ENCODE measurements at places on chromosomes 4 and X. TPM values are rescaled to one million over a fixed set of nuclear protein-coding genes. Genes with fewer than 3 reads are reported as not detected.

The FDCSP gene
- total RNA-seq = not detected

The FUNDC1 gene
- 12.5 TPM for total RNA-seq

The XAGE1A gene
- not detected for total RNA-seq

The HNRNPDL gene
- total RNA-seq = 514 TPM

The CLNK gene
- total RNA-seq = 0.57 TPM

- DNase-seq = no peak
Measured at GRCh38 chr4:167713756-167714155, 378.6 kb upstream of the ANXA10 start.

- DNase-seq = no peak
Measured at GRCh38 chr4:168796362-168797106, 213.5 kb downstream of the CBR4 start.

DNA sequence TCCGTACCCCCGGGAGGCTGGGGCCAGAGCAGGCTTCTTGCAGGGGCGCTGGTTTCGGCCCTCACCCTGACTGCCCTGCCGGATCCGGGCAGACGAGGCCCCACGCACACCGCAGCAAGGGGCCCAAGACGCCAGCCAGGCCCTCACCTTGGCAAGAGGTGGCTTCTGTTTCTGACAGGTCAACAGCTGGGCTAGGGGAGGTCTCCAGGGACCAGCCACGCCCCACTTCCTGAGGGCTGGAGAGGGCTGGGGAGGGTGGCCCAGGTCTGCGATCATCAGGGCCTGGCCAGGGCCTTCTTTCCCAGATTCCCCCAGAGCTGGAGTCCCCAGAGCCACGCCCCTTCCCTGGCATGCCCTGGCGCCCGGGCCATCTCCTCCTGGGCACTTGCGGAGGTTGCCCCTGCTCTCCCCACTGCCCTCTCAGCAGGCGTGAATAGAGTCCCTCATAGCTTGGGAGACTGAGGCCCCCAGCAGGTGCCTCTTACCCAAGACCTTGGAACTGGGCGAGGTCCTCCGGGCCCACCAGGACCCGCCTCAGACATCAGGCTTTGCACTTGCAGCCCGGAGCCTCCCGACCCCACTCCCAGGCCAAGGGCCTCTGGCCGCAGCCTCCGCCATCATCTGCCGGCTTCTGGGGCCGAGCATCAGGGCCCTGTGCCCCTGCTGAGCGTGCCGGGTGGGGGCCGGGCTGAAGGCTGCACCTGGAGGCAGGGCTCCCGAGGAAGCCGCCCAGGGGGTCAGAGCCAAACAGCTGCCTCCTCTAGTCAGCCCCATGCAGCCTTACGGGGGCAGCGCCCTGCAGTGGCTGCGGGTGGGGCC is 6.3 kb upstream of the FGFR3 start:
- no peak for DNase-seq

- no peak for DNase-seq
Measured at GRCh38 chrX:108312011-108312410, 126.2 kb downstream of the COL4A6 start.

GRCh38 chr4:37910091-37910486 is 19.2 kb downstream of the TBC1D1 start:
- DNase-seq = no peak

DNA sequence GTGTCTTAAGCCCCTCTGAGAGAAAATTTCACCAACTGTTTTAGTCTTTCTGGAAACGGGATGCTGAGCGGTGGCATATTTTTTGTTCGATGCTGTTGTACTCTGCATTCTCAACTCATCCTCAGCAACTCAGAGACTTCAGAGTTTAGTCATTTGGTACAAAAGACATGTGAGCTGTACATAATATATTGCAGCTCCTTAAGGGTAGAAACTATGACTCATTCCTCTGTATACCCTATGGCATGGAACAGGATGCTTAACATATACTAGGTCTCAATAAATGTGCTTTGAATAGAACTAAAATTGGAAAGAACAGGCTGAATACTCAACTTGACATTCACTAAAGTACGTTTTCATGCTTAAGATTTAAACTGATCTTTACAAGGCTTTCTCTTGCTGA is 130.5 kb upstream of the SLITRK2 start:
- DNase-seq = no peak

DNA sequence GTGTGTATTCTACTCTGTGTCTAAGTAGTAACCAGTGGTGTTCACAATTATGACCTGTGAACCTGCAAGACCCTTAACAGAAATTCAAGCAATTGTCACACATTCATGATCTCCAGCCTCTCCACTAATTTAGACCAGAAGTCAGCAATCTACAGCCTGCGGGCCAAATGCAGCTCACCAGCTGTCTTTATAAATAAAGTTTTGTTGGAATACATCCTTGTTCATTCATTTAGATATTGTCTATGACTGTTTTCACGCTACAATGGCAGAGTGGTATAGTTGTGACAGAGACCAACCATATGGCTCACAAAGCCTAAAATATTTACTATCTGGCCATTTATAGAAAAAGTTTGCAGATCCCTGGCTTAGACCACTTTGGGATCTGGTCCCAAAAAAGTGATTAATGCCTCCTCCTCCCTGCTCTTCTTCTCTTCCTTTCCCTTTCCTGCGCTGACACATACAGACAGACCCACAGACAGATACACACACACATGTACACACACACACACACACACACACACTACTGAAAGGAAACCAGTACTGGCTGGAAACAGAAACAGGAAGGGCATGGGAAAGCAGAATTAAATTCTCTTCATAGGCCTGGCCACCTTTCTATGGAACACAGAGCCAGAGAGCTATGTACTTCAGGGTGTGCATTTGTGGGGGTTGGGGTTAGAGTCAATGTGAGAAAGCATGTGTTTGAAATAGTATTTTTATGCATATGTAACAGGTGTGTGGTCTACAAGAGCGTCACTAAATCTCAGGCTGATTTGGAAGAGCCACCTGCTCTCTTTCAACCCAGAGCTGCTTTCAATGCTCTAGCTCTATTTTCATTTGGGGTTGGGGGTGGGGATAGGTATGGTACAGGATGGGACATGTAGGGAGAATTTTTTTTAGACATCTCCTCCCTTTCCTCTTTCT is 49.7 kb upstream of the TMEM164 start:
- no peak for DNase-seq

DNA sequence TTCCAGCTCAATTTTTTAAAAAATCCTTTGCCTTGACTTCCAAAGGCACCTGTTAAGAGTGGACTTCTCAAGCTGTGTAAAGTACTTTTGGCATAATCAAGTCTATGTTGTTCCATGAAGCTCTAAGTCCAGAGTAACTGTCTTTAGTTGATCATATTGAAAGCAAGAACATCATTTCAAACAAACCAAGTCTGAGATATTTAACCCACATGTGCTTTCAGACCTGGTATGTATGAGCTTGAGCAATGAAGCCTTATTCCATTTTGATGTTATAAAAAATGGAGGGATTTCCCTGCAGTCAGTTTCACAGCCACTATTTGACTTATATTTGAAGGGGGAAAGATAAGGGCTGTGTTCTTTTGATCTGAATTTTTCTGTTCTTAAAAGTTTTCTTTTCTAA is 23.7 kb upstream of the EOLA2 start:
- no peak for DNase-seq

GRCh38 chr4:159401226-159401712 is 298.4 kb downstream of the RAPGEF2 start:
- DNase-seq = no peak

- no peak for DNase-seq
Measured at GRCh38 chr4:168631241-168632162, 134.7 kb downstream of the PALLD start.

GRCh38 chr4:3413675-3414420 is 27.9 kb upstream of the HGFAC start:
- DNase-seq = no peak

- no peak for DNase-seq
Measured at GRCh38 chr4:171521726-171522125, 291.5 kb upstream of the GALNTL6 start.

DNA sequence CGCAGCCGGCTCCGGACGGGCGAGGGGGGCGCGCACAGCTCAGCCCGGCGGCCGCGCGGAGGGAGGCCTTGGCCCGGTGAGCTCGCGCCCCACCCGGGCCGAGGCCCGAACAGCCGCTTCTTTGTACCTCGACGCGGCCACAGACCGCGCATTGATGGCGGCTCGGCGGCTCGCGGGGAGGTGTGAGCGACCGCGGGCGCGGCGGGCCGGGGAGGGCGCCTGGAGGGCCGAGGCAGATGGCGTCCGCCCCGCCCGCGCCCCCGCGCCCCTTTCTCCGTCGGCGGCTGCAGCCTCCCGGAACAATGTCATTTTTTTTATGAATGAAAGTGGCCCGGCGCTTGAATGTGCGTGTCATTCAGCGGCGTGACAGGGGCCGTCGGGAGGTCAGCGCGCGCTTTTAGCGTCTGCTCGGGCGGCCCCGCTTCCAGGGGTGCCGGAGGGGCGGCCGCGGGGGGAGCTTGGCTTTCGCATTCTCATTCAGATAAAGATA is 1.8 kb downstream of the FGFR3 start:
- no peak for DNase-seq

DNA sequence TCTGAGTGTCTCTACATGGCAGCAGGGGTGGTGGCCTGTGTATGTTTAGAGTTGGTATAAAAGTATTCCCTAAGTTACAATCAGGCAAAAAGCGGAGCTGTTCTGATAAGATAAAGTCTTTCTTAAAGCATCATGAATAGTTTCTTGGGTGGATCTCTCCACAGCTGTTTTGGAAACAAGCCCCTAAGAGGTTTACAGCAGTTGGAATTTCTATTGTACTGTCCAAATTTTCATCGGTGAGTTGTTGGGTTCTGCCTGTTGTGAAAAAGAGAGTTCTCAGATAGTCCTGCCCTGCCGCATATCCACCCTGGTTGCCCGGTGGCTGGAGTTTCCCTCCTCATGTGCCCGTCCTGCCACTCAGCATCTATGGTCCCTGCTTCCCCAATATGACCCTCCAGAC is 50.1 kb downstream of the C4orf51 start:
- DNase-seq = no peak

- no peak for DNase-seq
Measured at GRCh38 chrX:47707031-47707780, 48.2 kb upstream of the UXT start.

- DNase-seq = no peak
Measured at GRCh38 chrX:10761447-10761846, 141.1 kb upstream of the MID1 start.

DNA sequence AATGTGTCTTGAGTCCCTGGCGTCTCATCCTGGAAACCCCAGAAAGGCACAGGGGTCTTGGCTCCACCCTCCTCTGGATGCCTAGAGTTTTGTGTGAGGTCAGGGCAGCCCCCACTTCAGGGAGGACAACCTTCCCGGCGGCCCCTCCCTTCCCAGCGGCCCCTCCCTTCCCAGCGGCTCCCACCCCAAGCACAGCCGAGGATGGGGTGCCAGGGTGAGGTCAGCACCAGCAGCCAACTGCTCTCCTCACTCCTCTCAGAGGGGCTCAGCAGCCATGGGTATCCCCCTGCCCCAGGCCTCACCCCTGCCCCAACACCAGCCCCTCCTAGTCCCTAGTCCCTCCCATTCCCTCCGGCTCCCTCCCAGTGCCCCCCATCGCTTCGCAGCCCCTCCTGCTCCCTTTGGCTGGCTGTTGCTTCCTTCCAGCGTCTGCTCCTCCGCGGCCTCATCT is 17.4 kb downstream of the DGKQ start:
- DNase-seq = no peak

All from activated T-helper 1 cell treated with anti-CD3 and anti-CD28 coated beads, Interleukin-12 subunit alpha, Interleukin-12 subunit beta, Interleukin-2, Interleukin-4 antibody, amounts not matched to agents 30 ng/mL and 10 ng/mL and 1 ng/mL, durations not matched to agents 14 hours and 24 hours and 36 hours (primary cell).